ENCODE measurements at places on chromosomes 2 and 18.
A peak's percentile ranks its signal among the peaks of the same experiment; 100 is the strongest.

DNA sequence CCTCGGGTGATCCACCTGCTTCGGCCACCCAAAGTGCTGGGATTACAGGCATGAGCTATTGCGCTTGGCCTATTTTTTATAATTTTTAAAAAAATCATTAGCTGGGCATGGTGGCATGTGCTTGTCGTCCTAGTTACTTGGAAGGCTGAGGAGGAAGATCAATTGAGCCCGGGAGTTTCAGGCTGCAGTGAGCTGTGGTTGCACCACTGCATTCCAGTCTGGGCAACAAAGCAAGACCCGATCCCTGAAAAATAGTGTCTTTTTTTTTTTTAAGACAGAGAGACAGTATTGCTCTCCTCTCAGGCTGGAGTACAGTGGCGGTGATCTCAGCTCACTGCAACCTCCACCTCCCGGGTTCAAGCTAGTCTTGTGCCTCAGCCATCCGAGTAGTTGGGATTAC lies 4.8 kb downstream of the SSB start:
- DNase-seq, result no peak

DNA sequence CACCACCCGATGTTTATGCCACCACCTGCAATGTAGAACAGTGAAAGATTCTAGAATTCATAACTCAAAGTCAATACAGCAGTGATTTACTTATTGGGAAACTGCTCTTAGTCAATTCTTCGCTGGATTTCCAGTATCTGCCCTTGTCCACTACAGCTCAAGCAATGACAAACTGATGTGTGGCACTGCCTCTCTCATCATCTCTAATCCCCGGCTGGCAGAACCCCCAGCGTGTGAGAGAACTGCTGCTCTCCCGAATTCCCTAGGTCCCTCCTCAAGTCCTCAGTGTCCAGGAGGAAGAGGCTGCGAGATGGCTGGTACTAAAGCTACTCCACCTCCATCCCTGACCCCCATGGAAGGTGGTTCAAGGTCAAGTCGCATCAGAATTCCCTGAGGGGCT lies 1.6 kb downstream of the TXNL4A start:
- DNase-seq, result no peak

DNA sequence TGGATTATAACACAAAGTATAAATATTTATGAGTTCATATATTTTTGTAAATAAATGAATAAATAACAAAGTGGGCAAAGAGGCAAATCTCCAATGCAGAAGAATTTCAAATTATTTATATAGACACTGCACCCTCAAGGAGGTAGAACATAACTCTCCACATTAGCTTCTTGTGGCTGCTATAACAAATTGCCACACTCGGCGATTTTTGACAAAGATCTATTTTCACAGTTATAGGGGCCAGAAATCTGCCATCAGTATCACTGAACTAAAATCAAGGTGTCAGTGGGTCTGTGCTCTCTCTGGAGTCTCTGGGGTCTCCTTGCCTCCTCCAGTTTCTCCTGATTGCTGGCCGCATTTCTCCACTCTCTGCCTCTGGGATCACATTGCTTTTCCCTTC lies 92.0 kb upstream of the FAM136A start:
- no peak for DNase-seq

GRCh38 chr2:54065411-54065810 lies 50.0 kb upstream of the ACYP2 start:
- no peak for DNase-seq

- no peak for DNase-seq
These were observed 101.4 kb downstream of the CPO start for GRCh38 chr2:207040696-207041095.

DNA sequence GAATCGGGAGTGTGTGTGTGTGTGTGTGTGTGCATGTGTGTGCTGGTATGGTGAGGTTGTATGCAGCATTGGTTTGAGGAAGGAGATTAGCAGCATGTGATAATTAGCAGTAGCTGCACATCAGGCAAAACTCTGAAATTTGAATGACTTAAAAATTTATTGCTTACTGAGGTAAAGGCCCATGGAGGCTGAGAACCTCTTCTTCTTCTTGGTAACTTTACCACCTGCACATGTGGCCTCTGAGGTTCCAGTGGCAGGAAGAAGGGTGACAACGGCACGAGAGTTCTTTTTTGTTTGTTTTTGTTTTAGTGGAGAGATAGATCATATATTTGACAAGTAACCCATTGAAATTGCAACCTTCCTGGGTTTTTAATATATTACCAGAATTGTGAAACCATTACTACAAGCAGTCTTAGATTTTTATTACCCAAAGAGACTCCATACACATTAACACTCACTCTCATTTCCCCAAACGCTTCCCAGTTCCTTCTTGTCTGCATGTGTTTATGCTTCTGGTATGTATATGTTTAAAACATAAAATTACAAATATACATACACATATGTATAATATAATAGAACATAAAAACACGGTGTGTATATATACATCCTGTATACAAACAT lies 292.1 kb downstream of the PTGR3 start:
- DNase-seq, result no peak

- no peak for DNase-seq
These were observed 14.9 kb upstream of the KLF11 start for GRCh38 chr2:10028407-10028987.

GRCh38 chr18:79525556-79526467 lies 130.1 kb downstream of the NFATC1 start:
- DNase-seq, result no peak

- no peak for DNase-seq
These were observed 14.1 kb downstream of the ACKR3 start for GRCh38 chr2:236583621-236584203.

- no peak for DNase-seq
These were observed 136.2 kb downstream of the FMNL2 start for GRCh38 chr2:152470861-152471854.

DNA sequence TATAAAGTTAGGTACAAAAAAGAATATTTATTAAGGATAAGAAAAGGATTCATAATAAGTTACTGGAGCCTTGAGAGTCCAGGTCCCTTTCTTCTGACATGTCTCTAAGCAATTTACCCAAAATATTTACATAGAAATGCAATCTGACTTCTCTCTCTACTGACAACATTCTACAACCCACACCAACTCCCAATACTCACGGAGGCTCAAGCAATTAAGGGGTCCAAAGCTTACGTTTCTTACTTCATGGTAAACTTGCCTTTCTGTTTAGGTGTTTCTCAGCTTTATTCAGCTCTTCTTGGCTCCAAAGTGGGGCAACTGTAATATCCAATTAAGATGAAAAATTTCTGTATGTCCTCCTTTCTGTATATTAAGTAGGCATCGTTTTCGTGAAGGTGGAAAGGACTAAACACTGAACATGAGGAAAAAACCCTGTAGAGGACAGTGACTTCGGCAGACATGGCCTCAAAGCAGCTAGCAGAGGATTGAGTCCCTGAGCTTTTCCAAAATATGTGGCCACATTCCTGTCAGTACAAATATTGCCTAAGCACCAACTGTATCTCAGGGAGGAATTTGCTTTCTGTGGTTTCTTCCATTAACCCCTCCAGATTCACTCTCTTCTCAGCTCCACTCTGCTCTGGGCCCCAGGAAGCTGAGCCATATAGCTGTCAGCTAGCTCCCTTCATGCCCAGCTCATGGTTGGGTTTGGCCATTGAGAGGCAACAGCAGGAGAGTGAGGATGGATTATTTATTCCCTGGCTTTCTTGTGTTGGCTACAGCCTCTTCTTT lies 67.9 kb upstream of the GLS start:
- no peak for DNase-seq

GRCh38 chr2:85761512-85761944 lies 7.7 kb downstream of the ATOH8 start:
- no peak for DNase-seq

GRCh38 chr2:241489088-241489487 lies 19.3 kb downstream of the STK25 start:
- DNase-seq, result no peak

DNA sequence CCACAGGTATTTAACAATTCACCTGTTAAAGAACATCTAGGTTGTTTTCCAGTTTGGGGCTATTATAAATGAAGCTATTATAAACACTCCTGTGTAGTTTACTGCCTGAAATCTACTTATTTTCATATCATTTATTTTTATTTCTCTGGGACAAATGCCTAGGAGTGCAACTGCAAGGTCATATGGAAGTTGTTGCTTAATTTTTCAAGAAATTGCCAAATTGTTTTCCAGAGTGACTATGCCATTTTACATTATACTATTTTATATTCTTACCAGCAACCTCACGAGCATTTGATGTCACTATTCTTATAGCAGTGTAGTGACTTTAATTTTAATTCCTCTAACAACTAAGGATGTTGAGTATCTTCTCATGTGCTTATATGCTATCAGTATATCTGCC lies 298.4 kb downstream of the EXOC6B start:
- DNase-seq, result no peak

DNA sequence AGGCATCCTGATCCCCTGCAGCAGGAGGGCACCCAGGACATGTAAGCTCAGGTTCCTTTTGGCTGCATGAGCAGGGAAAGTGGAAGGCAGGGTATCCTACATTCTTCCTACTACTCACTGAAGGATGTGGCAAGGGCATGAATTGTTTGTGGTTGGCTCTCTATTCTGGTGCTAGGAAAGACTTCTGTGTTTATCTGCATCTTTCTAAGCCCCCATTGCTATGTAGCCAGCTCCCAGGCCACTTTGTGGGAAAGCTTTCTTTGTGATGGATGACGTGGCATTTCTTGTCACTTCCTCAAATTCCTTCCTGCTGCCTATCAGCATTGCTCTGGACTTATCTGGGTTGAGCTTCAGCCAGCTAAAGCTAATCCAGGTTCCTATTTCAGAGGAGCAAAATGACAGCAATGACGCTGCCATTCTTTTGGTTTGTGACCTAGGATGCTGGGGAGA lies 46.2 kb downstream of the MEIS1 start:
- DNase-seq, result no peak

GRCh38 chr2:189249171-189249570 lies 69.6 kb upstream of the COL5A2 start:
- DNase-seq, result no peak

- no peak for DNase-seq
These were observed 120.0 kb downstream of the AQP4 start for GRCh38 chr18:26745288-26746181.

DNA sequence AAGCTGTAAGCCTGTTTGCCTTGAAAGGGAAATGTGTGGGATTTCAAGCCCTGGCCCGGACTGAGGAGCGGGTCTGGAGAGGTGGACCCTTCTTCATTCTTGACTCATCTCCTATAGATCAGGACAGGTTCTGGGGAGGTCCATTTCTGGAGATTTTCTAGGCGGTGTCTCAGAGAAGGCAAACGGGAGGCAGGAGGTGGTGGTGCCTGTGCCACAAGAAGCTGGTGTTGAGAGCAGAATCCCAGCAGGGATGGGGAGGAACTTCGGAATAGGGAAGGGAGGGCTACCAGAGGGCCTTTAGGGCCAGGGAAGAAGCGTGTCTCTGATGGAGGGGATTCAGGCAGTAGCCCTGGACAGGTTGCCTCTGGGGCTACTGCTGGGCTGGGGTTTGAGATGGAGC lies 93.0 kb downstream of the CTIF start:
- no peak for DNase-seq

DNA sequence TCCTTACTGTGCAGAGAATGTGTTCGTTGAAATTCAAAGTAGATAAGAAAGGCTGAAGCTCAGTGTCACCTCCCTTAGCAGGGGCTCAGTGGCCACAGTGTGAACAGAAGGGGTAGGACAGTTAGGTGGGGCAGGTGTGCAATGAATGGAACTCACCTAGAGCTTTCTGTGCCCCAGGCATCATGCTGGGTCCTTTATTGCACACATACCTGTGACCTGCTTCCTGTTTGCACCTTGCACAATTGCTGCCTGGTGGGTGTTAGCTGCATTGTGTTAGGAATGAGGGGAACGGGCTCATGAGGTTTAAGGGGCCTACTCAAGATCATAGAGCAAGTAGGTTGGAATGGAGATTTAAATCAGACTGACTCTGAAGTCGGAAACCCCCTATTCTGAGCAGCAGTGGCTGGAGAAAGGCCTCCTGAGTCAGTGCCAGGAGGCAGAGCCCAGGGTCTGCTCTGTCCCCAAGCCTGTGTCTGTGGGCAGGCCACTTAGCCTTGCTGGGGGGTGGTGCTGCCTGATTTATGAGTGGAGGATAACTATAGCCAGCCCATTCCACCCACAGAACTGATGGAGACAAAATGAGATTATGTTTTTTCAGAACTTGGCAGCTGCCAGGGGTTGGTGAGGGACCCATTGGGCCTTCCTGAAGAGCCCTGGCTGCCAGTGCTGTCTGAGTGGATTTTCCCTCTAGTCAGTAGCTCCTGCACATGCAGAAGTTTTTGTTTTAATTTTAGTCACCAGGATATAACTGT lies 76.2 kb downstream of the NPAS2 start:
- no peak for DNase-seq

DNA sequence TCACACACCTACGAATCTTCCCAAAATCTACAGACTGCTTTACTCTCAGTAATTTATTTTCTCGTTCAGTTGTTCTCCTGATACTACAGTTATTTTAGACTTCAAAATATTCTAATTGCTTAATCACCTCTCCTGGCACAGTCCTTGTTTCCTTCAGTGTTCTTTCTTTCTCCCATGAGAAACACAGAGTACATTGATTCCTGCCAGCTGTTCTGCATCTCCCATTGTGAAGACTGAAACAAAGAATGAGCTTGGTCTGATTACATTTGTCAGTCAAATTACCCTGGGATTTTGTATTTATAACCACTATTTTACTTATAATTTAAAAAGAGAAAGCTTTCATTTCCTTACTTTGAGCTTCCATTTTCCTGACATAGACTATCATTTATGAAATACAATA lies 63.9 kb upstream of the TANK start:
- no peak for DNase-seq

DNA sequence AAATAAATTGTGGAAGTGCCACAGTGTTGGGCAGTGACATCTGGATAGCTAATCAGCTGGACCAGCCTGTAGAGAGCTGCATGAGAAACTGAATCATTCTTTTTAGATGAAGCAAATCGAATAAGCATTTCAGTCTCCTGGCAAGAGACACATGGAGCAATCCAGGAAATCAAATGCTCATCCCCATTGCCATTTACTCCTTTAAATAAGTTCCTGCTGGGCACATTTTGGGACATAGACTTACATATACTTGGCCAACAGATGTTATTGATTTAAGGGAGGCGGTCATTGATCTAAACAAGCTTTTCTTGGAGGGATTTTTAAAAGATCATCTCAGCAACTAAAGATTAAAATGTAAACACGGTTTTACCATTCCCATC lies 307.1 kb downstream of the STK39 start:
- no peak for DNase-seq

DNA sequence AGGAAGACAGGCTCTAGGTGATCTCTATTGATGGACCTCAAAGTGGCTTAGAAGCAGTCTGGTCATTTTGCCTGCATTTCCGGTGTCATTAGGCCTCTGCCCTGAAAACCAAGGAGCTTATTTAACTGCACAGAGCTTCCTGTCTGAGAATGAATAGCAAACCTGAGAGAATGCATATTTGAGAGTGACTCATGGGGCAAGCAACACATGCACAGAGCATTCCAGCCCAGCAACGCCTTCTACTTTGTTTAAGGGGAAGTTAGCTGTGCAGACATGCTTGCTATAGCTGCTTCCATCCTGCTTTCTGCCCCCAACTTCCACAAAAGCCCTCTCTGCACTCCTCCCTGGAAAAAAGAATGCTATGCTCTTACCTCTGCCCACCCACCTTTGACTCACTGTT lies 232.8 kb downstream of the GRB14 start:
- no peak for DNase-seq

- DNase-seq, result no peak
These were observed 95.8 kb downstream of the SLC25A12 start for GRCh38 chr2:171798156-171798820.

GRCh38 chr2:234463626-234464290 lies 33.1 kb downstream of the ARL4C start:
- DNase-seq, result peak; percentile 85
